Activated T-cell treated with anti-CD3 and anti-CD28 coated beads, Interleukin-2, amount 50 U/mL, for 48 hours (primary cell): ENCODE measurements at places on chromosomes 16 and 17.

DNA sequence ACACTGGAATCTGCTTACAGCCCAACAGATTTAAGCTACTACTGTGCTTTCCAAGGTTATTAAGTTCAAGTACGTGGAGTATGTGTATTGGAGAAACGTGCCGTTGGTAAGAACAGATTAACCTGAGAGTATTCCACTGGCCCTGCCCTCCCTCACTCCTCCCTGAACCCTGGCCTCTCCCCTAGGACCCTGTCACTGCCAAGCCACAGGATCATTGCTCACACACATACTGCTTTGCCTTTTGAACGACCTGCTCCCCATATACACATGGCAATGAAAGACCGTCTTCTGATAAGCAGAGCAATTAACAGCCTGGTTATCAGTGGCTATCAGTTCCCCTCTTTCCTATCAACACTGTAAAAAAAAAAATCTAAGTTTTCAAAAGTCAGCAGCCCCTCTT is 458.9 kb upstream of the DYNLRB2 start:
- no peak for DNase-seq

DNA sequence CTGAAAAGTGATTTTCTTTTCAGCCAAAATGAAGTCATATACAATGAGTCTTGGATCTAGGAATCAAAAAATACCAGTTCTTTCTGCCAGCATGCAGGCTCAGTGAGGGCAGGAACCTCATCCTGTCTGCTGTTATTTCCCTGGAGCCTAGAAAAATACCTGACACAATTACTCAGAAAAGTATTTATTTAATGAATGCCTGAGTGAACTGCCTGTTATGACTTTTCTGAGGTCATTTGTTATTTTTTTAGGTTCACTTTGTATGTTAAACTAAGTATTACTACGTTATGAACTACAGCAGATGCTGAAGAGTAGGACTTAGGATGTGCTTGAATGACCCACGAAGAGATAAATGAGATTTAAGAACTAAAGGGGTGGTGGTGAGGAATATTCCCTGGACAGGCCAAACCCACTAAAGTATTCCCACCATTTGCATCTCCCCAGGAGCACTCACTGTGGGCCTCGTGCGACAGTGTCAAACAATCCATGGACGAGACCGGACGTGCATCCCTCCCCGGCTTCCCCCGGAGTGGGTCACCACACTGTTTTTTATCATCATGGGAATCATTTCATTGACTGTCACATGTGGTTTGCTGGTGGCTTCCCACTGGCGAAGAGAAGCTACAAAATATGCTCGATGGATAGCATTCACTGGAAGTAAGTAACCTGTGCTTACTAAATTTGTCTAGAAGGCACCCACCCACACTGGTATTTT is 17.1 kb upstream of the VWA3A start:
- DNase-seq: no peak

DNA sequence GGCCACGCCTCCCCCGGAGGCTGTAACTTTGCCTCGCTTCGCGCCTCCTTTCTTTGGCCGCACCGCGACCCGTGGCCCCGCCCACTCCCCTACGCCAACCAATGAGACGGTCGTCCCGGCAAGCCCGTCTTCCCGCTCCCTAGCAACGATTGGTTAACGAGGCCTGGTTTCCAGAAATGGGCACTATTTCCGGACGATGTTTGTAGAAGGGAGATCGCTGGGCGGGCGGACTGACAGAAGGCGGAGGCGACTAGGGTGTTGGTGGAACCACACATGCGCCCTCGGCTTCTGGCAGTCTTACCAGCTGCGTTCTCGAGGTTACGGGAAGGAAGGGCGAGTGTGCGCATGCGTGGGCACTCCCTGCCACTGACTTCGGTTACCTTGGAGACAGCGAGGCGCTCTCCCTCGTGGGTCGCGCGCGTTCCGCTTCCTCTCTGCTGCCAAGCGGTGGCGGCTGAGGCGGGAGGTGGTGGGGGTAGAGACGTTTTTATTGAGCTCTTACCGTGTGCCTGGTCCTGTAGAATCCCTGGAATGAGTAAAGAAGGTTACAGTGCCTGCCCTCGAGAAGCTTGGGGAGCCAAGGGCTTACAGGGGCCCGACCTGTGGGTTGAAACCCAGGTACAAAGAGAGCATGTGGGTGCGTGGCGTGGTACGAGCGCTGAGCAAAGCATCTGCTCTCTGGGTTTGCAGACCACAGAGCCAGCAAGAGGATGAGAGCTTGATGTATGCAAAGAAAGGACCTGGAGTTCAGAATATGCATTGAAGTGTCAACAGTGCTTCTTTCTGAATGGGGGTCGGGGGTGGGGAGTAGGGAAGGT is 500 bp upstream of the MAP3K14 start:
- peak; percentile 100 for DNase-seq

- no peak for DNase-seq
Measured at GRCh38 chr16:22091721-22092120, 620 bp upstream of the VWA3A start.

DNA sequence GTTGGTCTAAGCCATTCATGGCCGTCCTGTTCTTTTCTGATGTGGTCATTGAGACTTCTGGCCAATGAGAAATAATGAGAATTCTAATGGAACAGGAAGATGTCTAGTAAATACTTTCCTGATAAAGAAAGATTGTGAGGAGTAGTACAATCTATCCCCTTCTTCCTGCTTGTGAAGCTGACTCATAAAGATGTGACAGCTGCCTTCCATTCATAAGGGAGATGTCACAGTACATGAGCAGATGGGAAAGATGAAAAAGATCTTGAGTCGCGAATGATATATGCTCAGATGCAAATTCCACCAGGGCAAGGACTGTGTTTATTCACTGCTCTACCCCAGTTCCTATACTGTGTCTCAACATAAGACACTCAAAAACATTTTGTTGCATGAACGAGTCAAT is 111.7 kb upstream of the FOXF1 start:
- DNase-seq: no peak

GRCh38 chr17:71821511-71821910 is 299.3 kb upstream of the SOX9 start:
- DNase-seq: no peak

DNA sequence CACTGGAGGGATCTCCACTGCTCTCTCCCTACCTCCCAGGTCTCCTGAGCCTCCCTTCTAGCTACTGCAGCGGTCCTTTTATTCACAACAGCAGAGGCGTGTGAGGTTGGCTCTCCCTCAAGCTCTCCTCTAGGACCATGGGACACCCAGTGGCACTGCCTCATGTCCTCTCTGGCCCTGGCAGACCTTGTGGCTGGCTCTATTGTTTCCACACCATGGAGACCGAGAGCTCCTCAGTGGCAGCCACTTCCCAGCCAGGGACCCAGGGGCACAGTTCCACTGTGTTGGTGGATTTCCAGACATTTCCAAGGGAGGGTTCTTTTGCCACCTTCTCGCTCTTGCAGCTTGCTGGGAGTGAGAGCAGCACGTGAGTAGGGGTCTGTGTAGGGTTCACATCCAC is 204.9 kb downstream of the AXIN2 start:
- no peak for DNase-seq

DNA sequence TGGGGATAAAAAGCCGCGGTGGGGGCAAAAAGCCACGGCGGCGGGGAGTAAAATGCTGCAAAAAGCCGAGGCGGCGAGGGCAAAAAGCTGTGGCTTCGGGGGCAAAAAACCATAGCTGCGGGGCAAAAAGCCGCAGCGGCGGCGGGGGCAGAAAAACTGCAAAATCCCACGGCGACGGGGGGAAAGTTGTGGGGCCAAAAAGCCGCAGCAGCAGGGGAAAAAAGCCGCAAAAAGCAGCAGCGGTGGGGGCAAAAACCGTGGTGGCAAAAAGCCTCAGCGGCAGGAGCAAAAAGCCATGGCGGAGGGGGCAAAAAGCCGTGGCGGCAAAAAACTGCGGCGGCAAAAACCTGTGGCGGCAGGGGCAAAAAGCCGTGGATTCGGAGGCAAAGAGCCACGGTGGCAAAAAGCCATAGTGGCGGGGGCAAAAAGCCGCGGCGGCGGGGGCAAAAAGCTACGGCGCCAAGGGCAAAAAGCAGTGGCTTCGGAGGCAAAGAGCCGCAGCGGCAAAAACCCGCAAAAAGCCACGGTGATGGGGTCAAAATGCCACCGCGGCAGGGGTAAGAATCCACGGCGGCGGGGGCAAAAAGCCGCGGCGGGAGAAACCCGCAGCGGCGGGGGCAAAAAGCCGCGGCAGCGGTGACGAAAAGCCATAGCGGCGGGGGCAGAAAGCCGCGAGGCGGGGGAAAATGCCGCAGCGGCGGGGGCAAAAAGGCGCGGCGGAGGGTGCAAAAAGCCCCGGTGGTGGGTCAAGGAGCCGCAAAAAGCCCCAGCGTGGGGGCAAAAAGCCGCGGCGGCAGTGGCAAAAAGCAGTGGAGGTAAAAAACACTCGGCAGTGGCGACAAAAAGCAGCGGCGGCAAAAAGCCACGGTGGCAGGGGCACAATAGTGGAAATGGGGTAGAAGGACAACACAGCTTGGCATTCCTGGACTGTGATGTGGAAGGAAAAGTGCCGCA is 192.8 kb downstream of the SHCBP1 start:
- DNase-seq: no peak

GRCh38 chr16:56758432-56758831 is 28.5 kb downstream of the NUP93 start:
- no peak for DNase-seq

- no peak for DNase-seq
Measured at GRCh38 chr16:81921843-81922584, 89.3 kb downstream of the SDR42E1 start.

DNA sequence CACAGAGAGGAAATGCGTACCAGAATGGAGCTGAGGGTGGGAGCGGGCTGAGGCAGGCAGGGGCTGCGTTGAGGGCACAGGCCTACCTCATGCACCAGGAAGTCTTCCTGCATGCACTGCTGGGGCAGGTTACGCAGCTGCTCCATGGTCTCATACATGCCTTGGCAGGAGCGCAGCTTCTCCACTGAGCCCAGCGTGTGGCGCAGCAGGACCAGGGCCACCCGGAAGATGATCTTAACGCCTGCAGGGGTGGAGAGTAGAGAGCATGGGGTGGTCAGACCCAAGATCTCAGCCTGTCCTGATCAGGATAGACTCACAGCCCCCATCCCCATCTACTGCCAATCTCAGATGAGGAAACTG is 3.4 kb upstream of the CD2BP2 start:
- no peak for DNase-seq

- DNase-seq: no peak
Measured at GRCh38 chr17:78143214-78144146, 2.7 kb upstream of the C17orf99 start.

DNA sequence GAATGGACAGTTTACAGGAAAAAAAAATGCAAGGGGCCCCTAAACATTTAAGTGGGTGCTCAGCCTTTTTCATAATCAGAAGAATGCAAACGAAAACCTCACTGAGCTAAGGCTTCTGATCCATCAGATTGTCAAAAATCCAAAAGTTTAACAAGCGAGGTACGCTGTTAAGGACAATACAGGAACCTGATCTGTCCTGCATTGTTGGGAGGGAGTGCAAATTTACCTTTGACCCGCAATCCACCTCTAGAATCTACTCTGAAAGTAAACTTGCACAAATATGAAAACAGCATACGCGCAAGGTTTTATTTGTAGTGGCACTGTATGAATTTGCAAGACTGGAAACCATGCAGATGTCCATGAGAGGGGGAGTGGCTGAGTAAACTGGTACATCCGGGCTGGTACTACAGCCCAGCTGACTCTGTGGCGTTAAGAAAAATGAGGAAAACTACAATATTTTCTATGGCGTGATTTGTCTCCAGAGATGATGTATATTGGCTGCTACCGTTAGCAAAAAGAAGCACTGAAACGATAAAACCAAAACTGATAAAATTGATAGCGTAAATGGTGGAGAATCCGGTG is 28.8 kb upstream of the ST6GALNAC1 start:
- DNase-seq: no peak

GRCh38 chr16:82481455-82481854 is 145.3 kb upstream of the CDH13 start:
- no peak for DNase-seq

DNA sequence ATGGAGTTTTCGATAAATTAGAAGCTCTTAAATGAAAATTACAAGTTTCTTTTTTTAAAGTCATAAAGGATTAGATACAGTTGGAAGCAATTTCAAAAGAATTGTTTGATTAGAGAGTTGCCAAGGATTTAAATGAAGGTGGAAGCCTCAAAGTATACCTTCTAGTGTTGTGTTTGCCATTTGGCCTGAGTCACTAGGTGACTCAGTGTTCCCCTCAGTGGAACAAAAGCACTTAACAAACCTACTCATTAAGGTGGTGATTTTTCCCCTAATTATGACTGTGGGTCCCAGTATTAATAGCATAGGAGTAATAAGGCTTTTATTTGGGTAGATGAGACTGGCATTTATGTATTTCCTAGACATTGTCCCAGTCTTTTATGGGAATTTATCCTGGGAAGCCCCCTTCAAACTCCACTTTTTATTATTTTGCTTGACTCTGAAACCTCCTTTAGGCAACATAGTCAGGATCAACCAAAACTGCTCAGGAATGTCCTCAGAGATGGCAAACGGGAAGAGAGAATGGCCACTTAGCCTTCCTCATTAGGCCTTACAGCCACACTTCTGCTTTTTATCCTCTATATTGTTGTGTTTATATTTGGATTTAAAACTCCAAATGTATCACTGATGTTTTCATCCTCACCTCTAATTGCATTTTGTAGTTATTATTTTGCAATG is 161.0 kb downstream of the FTO start:
- DNase-seq: no peak

DNA sequence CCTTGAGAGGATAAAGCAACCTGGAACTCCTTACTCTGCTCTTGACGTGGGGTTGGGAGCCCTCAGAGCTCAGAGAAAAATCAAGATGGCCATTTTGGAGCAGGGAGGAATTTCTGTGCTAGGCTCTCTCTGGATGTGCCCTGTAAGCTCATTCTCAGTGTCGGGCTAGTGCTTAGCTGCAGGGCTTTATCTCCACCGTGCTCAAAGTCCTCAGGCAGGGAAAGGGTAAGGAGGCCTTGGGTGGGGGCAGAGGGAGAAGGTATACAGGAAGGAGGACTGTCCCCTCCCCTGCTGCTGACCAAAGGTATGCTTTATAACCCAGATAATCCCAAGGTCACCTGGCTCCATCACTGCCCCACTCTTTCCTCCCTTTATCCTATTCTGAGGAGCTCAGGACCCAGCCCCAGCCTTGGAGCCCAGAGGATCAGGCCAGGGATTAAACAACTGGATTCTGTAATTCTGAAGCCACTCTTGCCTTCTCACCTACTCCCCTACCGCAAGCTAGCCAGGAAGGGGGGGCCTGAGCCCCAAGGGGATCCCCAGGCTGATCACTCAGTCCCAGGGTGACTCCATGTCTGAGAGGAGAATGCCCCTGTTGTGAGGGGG is 1.1 kb downstream of the DHRS11 start:
- no peak for DNase-seq

- DNase-seq: no peak
Measured at GRCh38 chr17:27741361-27741861, 58.9 kb downstream of the NOS2 start.

DNA sequence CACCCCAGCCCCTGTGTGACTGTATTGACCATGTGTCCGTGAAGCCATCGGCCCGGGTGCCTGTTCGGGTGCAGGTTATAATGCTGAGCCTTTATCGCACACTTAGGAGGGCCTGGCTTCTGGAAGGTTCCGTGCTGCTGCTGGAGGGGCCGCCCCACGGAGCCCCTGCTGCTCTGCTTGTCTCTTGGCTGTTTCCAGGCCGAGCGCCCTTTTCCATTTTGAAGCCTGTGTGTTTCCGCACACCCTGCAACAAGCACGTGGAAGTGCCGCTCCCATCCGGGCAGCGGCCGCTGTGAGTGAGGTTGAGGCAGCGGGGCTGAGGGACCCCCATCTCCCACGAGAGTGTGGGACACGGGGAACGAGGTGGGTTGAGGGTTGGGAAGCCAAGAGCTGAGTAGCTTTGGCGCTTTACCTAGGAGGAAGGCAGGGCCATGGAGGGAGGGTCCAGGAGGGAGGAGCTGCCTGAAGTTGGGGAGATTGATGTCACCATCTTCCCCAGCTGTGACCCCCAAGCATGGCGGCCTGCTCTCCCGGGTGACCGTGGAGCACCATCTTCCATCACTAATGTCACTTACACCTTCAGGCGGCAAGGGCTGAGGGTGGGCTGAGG is 200.1 kb upstream of the GSE1 start:
- DNase-seq: no peak
